ENCODE measurements at places on chromosomes 11 and 22.

- DNase-seq, result no peak
Observed at GRCh38 chr11:131108760-131109159, 192.5 kb upstream of the SNX19 start.

DNA sequence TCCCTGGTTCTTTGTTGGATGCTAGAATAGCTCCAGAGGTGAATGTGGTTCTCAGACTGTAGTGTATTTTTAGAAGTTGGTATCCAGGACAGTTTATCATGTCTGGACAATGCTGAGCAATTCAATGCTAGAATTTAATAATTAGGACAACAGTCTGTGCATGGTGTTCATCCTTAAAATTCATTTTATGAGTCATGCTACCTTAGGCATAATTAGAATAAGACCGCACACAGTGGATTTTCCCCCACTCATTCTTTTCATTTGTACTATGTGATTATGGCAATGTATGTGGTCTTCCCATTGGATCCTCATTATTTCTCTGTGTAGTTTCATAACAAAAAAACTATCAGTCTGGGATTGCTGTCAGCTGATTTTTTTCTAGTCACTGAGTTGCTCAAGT lies 196.7 kb downstream of the ARHGAP42 start:
- DNase-seq, result no peak

DNA sequence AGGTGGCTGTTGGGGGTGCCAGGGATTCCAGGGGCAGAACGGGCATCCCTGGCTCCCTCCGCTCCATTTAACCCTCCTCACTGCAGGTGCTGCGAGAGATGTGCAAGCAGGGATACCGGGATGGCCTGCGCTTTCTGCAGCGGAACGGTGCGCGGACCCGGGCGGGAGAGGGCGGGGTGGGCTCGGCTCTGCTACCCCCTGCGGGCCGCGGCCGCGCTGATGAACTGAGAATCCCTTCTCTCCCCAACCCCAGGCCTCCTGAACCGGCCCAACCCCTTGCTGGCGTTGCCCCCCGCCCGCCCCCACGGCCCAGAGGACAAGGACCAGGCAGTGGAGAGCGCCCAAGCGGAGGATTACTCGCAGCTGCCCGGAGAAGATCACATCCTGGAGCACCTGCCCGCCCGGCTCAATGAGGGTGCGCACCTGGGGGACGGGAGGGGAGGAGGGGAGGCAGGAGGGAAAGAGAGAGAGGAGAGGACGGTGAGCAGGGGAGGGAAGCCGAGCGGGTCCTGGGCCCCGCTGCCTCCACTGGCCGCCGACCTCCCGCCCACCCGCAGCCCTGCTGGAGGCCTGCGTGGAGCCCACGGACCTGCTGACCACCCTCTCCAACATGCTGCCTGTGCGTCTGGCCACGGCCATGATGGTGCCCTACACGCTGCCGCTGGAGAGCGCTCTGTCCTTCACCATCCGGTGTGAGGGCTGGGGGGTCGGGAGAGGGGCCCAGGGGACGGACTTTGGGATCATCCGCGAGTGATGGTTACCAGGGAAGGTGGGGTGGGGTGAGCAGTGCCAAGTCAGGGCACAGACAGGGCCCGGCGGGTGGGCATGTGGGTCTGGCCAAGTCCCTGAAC lies 4.1 kb upstream of the CRACR2B start:
- DNase-seq, result no peak

GRCh38 chr22:19671316-19671715 lies 43.0 kb upstream of the SEPTIN5 start:
- no peak for DNase-seq

GRCh38 chr11:3136546-3137455 lies 28.3 kb downstream of the OSBPL5 start:
- DNase-seq, result no peak

DNA sequence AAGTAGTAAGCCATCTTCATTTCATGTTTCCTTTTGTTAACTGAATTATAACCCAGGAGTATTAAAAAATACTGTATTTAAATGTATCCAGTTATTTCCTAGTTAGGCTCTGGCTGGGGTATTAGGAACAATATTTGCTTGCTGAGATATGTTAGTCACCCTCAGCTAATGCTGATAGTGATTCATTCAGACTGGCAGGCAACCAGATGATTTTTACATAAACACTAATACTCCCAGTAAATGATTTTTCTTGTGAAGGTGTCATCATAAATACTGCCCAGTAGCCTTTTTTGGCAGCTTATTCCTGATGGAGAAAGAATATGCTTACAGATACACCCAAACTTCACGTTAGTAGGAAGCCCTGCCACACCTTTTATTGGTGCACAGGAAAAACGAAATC lies 8.1 kb downstream of the YWHAH start:
- DNase-seq, result no peak
